Right kidney (tissue), 9 donors: ENCODE measurements at places on chromosomes 2 and 18.
A peak's percentile ranks its signal among the peaks of the same experiment; 100 is the strongest.

GRCh38 chr2:191631754-191632153, 46.2 kb upstream of the NABP1 start:
- DNase-seq, result no peak

DNA sequence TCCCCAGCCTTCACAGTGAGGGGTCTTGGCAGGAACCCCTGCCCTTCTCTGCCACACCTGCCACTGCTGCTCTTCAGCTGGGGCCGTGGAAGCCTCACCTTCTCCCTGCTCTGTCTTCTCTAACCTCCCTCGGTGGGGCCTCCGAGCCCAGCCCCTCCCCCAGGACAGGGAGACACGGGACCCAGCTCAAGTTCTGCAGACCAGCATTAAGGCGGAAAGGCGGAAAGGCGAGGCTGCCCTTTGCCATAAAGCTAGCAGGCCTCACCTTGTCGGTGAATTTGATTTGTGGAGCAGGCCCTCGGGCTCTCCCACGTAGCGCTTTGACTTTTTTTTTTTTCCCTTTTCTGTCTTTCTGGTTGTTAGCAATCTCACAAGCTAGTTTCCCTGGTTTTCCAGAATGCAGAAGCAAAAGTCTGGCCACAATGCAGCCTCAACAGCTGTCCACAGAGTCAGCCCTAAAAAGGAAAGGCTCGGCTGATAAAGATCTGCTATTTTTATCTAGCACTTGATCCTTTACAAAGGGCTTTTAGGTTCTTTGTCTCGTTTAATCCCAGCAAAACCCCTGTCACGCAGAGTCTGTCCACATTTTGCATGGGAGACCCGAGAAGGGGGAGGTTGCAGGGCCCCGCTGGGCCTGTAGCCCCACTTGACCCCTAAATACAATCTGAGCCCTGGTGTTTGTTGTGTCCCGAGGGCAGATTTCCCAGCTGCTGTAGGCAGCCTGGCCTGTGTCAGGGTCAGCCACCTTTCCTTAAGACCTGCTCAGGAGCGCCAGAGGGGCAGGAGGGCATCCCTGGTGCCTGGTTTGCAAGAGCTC, 6.0 kb downstream of the ITM2C start:
- DNase-seq, result no peak

GRCh38 chr18:76255070-76255683, 239.9 kb downstream of the ZNF516 start:
- no peak for DNase-seq

- no peak for DNase-seq
Observed at GRCh38 chr18:78080761-78081160, 831.1 kb downstream of the GALR1 start.

- DNase-seq, result no peak
Observed at GRCh38 chr2:9310798-9311197, 104.2 kb downstream of the ASAP2 start.

DNA sequence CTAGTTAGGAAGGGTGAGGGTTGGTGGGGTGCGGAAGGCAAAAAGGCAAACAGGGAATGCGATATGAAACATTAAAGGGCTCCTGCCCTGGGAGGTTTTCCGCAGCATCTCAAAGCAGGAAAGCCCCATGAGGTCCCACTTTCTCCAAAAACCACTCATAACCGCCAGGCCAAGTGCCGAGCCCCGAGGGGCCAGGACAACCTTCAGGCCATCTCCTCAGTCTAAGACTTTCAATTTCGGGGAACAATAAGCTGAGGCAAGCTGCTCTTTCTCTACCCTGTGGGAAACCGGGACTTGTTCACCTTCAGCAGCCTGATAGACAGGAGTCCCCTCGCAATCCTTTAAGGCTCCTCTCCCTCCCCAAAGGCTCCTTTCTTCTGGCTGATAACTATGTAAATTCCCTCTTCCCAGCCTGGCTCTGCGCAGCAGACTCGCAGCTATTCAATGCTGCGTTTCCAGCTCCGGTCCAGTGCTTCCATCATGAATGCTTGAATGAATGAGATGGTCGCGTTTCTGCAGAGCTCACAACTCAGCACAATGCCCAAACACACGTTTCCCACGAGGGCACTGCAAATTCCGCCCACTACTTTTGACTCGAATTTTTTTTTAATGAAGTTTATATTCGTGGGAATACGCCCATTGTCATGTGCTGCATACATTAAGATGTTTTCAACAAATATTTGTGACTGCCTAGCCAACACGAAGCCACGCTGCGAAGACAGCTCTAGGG, 1.4 kb downstream of the LAMA1 start:
- DNase-seq, result peak; percentile 59

GRCh38 chr18:47558110-47558750, 306.8 kb upstream of the SKOR2 start:
- no peak for DNase-seq

GRCh38 chr18:57744211-57744694, 58.9 kb downstream of the ATP8B1 start:
- no peak for DNase-seq

DNA sequence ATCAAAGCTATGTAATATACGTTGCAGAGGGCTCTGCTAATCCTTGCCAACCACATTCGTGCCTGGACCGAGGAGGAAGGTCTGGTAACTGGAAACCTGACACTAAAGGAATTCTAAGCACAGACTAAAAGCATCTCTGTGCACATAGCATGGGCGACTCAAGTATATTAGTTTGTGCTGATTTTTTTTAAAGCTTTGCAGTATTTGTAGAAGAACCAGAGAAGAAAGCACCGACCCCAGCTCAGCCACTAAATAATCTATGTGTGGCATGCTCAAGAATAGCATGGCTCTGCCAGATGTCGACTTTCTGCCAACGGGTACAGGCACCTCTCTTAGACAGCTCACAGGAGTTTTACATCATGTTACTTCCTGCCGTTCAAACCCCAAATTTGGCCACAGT, 73.2 kb upstream of the NRP2 start:
- no peak for DNase-seq

DNA sequence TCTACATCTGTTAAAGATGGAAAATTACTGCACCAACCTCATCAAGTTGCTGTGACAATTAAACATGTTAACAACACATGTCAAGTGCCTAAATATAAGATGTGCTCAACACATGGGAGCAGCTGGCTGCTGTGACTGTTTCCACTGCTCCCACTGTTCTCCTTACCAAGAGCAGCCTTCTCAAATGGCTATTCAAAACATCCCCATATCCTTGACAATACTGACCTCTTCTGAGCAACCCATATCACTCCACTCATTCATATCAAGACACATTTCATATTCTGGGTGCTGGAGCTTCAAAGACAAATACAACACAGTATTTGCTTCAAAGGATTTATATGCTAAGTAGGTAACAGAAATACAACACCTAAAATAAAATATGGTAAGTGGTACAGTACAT, 60.3 kb downstream of the PIAS2 start:
- no peak for DNase-seq

- no peak for DNase-seq
Observed at GRCh38 chr2:144407262-144407661, 112.7 kb downstream of the ZEB2 start.

DNA sequence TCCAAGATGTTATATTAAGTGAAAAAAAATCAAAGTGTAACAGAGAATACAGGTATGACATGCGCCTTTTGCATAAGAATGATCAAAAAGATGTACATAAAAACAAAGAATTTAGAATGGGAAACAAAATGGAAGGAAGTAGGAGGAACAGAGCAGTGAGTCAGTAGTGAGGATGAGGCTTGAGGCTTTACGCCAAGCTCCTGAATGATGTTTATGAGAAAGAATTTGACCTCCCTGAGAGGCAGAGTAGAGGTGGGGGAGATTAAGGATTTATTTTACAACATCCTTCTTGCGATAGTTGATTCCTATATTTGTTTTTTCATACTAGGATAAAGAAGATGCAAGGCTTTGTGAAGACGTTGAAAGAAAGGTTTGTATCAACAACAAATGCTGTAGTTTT, 81.4 kb downstream of the DCDC2C start:
- no peak for DNase-seq

DNA sequence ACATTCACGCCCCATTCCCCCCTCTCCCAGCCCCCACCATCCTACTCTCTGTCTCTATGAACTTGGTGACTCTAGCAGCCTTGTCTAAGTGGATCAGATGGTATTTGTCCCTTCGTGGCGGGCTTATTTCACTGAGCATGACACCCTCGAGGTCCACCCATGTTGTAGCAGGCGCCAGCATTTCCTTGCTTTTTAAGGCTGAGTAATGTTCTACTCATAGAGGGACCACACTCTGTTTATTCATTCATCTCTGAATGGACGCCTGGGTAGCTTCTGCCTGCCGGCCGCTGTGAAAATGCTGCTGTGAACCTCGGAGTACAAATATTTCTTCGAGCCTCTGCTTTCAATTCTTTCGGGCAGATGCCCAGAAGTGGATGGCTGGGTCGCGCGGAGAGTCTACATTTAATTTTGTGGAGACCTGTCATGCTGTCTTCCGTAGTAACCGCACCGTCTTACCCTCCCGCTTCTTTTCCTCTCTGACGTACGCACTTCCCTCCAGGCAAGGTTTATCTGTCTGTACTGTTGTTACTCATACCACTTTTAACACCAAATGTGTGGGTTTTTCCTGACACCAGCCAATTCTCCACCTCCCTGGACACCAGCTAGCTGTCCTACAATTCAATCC, 5.6 kb downstream of the CROCC2 start:
- DNase-seq, result no peak
